Stimulated activated CD8-positive, alpha-beta memory T cell treated with anti-CD3 and anti-CD28 coated beads, Interleukin-12 subunit alpha, Interleukin-12 subunit beta, amount 100 ng/mL, for 4 hours (primary cell): ENCODE measurements at places on chromosomes 6 and 20.

DNA sequence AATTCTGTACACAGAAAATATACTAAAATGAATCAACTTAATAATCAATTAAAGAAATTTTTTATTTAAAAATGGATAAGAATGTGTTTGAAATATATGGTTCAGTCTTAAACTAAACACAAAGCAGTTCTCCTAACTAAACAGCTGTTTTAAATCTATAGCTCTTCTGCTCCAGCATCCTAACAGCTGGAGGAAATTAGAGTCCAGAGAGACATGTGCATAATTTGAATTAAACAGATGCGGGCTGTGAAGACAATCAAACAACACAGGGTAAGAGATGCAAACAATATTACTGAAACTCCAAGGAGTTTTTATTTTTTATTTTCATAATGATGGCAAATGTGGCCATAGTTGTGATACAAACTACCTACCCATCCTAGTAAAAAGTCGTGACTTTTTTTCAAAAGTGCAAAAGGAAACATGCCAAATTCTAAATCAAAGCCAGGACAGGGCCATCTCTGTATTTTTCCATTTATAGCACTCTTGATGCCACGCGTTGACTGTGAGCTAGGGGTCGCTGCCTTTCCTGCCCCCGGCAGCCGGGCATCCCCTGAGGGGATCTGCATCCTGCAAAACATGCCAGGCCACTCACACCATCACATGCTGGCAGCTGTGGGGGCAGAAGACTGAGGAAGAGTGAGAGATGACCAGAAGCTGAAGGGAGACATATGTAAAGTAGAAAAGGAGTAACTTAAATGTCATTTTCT lies 310.6 kb downstream of the PRKN start:
- no peak for DNase-seq

GRCh38 chr20:3247638-3248037 lies 8.6 kb upstream of the SLC4A11 start:
- DNase-seq: no peak

DNA sequence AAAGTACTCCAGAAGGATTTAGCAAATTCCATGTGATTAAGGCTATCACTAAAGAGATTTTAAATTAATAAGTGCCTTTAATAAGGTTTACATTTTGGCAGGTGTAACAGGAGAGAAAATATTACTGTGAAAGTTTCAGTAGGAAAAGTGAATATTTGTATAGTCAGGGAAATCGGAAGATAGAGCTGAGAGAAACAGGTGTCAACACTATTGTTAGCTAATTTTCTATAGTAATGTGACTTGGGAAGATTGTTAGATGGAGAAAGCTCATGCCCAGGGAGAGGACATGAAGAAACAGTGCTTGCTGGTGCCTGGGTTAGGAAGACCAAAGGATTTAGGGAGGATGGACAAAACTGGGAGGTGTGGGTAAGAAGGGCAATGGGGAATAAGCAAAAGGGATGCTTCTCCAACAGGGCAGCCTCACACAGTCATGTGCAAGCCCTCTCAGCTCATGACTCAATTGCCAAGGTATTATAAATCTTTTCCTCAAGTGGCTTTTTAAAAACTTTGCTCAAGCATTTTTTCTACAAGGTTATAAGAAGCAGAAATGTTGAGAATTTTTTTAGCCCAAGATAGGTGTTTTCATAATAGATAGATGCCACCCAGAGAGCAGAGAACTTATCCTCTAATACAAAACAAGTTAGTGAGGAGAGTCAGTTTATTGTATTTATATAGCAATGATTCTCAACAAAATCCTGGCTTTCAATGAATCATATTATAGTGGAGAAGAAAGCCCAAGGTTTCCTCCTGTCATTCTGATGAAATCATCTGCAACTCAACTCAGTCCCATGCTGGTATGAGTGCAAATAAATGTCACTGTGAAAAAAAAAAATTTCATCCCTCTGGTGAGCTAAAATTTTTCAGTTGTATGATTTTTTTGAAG lies 325.2 kb upstream of the NT5E start:
- no peak for DNase-seq

DNA sequence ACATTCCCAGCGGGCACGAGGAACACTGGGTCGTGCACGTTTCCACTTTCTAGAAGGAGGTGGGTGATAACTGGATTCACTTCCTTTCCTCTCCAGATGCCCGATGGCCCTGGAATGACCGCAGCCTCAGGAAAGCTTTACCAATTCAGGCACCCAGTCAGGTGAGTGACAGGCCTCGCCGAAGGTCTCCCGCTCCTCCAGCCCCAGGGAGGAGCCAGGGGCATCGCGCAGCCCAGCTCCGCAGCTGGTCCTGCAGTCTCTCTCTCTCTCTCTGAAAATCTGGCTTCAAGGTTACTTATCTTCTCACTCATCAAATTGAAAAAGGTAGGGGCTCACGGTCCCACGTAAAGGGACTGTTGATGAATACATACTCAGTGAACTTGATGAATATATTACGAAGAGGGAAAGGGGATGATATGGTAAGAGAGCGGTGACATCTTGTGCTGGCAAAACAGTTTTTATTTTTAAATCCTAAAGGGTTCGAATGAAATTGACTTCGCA lies 891 bp downstream of the RIPPLY2 start:
- DNase-seq: no peak

DNA sequence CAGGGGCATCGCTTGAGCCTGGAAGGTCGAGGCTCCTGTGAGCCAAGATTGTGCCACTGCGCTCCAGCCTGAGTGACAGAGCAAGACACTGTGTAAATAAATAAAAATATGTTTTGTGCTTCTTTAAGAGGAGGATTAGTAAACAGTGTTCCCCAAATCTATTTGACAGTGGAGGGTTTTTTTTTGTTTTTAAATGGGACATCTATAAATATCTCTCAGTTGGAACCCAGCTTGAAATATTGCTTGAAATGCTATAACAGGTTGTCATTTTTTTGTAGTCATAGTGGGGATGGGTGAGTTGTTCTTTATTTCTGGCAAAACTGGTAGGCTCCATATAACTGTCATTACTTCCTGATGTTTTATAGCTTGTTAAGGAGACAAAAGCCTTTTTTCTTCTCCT lies 54.3 kb downstream of the CARMIL1 start:
- no peak for DNase-seq

- no peak for DNase-seq
Measured at GRCh38 chr6:170421921-170422320, 115.4 kb downstream of the FAM120B start.

- DNase-seq: no peak
Measured at GRCh38 chr6:159307246-159307790, 138.1 kb downstream of the FNDC1 start.

GRCh38 chr20:3165473-3166337 lies 6.0 kb upstream of the FASTKD5 start:
- no peak for DNase-seq

- DNase-seq: no peak
Measured at GRCh38 chr20:58393299-58393698, 4.3 kb downstream of the VAPB start.

- no peak for DNase-seq
Measured at GRCh38 chr6:144406796-144407195, 121.7 kb downstream of the UTRN start.

DNA sequence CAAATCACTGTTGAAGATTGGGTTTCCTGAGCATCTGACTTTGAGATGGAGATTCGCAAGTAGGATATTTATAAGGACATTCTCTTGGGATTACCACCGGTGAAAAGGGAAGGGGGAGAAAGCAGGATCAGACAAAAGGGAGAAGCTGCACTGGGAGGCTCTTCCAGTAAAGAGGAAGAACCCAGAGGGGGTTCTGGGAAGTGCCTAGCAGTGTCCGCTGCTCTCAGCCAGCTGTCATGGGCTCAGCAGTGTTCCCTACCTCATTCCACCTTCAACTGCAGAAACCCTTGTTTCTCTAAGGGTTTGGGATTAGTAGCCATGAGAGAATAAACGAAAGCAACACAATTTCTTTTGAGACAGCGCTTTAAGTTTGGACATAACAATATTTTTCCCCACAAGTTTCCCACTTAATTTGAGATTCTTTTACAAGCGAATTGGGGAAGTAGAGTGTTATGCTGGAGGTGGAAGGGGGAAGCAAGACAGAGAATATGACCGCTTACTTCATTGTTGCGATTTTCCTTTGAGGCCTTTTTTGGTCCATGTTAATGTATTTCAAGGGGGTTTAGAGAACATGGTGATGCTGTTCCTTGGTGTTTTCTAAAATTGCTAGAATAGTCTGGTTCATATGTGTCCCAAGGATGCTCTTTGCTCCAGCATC lies 154.5 kb upstream of the SCGN start:
- no peak for DNase-seq

- no peak for DNase-seq
Measured at GRCh38 chr6:42562788-42563405, 932 bp upstream of the UBR2 start.

- DNase-seq: no peak
Measured at GRCh38 chr20:14783766-14784165, 446.4 kb upstream of the FLRT3 start.

DNA sequence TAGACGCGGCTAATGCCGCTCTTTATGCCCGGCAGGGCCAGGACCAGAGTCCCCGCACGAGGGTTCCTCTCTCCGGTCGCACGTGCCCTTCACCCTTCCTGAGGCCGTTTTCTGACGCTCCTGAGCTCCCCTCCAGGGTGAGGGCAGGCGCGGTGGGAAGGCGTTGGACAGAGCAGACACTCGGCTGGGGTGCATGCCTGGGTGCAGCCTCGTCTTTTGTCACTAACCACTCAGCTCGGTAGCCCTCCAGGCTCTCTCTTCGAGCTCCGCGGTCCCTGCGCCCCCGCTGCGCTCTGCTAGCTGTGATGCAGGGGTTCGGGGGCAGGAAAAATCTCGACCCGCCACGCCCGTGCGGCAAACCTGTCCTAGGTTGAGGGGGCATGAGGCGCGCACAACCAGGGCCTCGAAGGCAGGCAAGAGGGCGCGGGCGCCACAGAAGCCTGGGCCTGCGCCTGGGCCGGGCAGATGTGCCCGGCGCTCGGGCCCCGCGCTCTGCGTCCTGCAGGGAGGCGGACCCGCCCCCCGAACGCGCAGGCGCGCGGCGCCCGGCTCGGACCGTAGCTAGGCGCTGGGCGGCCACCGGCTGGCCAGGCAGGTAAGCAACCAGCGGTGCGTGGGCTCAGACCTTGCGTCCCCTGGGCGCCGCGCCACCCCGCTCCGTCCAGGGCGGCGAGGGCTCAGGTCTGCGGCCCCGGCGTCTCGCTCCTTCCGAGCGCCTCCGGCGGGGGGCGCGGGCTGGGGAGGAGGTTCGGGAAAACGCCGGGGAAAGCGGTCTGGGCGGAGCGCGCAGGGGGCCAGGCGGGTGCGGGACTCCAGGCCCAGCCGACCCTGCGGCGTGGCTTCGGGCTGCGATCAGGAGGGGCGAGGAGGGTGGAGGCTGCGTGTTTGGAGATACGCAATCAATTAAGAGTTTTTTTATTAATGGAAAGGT lies at the start of gene L3MBTL1:
L3MBTL1 (plus strand) TSS at position 548 of the 931 bp plus-strand sequence. CDS start 5,807 bp downstream, outside the sequence.
- DNase-seq: no peak

- no peak for DNase-seq
Measured at GRCh38 chr6:167210375-167211294, 52.9 kb upstream of the GPR31 start.

GRCh38 chr6:165917576-165917975 lies 250.1 kb downstream of the TBXT start:
- no peak for DNase-seq

DNA sequence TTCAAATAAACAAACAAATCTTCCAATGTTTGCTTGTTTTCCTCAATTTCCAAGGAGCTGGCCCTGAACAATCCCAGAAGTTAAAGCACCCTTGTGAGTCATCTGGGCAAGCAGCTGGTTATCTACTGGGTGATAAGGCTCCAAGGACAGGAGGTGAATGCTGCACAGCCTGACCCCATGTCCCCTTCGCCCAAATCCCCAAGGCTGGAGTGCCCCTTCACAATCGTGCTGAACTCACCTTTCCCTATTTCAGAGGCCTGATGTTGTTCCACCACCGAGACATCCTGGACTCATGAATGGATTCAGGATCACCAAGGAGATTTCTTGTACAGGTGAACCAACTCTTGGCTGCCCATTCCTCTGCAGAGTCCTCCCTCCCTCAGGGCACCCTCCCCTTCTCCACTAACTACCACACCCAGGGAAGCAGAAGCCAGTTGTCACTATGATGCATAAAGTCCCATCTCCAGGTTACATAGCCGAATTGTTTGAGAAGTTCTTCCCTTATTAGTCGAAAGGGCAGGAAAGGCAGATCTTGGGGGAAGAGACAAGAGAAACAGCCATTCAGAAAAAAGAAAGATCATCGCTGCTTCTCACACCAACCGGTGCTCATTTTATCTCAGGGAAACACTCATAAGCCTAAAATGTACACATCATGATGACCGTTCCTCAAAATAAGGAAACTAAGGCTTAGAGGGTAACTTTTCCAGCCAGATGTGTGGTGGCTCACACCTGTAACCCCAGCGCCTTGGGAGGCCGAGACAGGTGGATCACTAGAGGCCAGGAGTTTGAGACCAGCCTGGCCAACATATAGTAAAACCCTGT lies 138.8 kb upstream of the RREB1 start:
- no peak for DNase-seq

- DNase-seq: no peak
Measured at GRCh38 chr6:154538640-154539191, 28.2 kb upstream of the CNKSR3 start.

DNA sequence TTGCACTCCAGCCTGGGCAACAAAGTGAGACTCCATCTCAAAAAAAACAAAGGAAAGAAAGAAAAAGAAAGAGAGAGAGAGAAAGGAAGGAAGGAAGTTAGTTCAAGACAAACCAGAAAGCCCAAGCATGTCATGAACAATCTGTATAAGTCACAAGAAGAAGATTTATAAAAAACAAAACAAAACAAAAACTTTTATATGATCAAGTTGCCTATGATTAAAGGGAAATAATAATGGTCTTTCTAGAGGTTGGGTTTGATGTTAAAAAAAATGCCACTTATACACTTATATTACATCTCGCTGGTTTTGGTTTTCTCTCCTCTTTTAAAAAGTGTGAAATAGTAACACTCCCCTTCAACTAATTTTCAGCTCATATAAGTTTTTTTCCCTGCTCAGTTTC lies 146.2 kb upstream of the CARMIL1 start:
- no peak for DNase-seq

GRCh38 chr20:35277531-35278395 lies at the start of gene MMP24OS:
TSS of gene MMP24OS (minus strand) at chr20:35278122. CDS start at chr20:35277929, 193 bp downstream.
- DNase-seq: peak; percentile 80

GRCh38 chr6:166563805-166564204 lies 22.7 kb downstream of the RAMACL start:
- no peak for DNase-seq

GRCh38 chr6:4350567-4351519 lies 215.5 kb upstream of the ECI2 start:
- DNase-seq: no peak

DNA sequence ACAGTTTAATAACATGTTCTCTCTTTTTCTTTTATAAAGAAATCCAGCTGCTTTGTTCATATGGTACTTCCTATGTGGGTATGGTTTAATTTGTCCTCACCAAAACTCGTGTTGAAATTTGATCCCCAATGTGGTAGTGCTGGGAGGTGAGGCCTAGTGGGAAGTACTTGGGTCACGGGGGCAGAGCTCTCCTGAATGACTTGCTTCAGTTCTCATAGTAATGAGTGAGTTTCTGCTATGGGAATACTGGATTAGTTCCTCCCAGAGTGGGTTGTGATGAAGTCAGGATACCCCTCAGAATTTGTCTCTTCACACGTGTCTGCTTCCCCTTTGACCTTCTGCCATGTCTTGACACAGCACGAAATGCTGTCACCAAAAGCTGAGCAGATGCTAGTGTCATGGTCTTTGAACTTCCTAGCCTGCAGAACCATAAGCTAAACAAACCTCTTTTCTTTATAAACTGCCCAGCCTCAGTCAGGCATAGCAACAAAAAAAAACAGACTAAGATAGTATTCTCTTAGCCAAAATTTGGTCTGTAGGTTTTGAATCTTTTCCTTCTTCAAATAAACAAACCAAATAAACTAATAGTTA lies 87.8 kb upstream of the HS3ST5 start:
- no peak for DNase-seq
